ENCODE measurements at places on chromosomes 7 and 10.

GRCh38 chr10:102261842-102262241, 16.5 kb downstream of the GBF1 start:
- no peak for DNase-seq

DNA sequence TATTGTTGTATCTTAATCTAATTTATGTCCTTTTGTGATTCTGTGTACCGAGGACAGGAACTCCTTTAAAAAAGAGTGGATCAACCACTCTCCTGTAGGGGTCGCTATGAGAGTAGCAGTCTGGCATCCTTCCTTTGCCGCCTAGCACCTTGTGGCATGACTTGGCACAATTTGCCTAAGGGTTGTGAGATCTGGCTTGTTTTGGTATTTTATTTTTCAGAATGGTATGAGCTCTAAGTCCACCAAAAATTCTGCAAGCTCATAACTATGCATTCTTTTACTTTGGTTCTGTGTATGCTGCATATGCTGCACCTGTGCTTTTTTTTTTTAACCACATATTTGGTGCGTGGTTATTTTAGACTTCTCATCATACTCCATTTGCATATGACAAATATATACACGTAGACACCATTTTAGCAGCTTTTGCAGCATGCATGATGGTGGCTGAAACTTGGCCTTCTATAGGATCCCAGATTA, 112.8 kb downstream of the CDK14 start:
- peak; percentile 59 for DNase-seq

GRCh38 chr7:71782051-71782450, 630.1 kb downstream of the CALN1 start:
- no peak for DNase-seq

GRCh38 chr7:139116999-139117398, 7.5 kb upstream of the ZC3HAV1 start:
- DNase-seq = no peak

- no peak for DNase-seq
These were observed 491.4 kb downstream of the PLXNA4 start for GRCh38 chr7:132084776-132085388.

- DNase-seq = no peak
These were observed 104.5 kb downstream of the GALNT17 start for GRCh38 chr7:71236230-71237105.

- DNase-seq = no peak
These were observed 166.3 kb upstream of the AHR start for GRCh38 chr7:17131983-17132655.

DNA sequence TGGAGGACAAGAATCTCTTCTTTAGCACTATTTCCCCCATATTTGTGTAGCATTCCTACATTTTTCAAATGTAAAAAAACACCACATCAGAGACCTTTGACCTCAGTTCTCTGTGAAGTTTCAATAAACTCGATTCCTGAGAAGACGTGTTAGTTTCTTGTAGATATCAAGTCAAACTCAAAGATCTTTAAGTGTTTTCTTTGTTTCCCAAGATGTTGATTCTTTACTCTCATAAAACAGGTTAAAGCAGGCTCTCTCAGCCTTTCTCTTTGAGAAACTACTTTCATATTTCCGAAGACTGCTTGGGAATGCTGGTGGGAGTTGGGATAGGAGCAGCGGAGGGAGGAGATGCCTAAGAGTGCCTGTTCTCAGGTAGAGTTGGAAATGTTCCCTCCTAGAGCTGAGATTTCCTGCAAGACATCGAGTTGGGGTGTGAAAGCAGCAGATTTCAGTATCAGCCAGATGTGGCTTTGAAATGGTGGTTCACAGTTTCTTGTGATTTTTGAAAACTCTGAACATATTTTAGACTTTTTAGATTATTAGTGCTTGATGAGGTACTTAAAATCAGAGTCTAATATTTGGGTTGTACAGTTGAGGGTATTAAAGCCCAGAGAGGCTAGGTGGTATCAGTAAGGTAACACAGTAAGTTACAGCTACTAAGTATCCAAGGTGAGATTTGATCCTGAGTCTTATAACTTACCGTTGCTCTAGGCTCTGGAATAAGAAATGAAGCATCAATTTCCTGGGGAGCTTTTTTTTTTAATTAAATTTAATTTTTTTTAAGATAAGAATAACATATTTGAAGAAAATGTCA, 13.9 kb downstream of the ADK start:
- DNase-seq = no peak

DNA sequence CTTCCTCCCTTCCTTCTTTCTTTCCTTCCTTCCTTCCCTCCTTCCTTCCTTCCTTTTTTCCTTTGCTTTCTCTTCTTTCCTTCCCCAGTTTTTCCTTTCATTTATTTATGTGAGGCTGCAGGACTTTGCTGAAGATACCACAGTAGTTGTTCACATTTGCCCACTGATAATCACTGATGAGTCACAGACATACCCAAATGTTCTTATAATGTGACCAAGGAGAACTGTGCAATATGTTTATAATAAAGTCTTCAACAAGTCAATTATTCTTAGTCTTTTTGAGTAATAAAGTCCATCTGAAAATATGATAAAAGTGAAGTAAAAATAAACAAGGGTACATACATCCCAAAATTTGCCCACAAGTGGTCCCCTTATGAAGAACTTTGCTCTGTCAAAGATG, 159.7 kb downstream of the GNAI1 start:
- no peak for DNase-seq

GRCh38 chr10:86290933-86291615, 75.5 kb downstream of the GRID1 start:
- DNase-seq = peak; percentile 38

DNA sequence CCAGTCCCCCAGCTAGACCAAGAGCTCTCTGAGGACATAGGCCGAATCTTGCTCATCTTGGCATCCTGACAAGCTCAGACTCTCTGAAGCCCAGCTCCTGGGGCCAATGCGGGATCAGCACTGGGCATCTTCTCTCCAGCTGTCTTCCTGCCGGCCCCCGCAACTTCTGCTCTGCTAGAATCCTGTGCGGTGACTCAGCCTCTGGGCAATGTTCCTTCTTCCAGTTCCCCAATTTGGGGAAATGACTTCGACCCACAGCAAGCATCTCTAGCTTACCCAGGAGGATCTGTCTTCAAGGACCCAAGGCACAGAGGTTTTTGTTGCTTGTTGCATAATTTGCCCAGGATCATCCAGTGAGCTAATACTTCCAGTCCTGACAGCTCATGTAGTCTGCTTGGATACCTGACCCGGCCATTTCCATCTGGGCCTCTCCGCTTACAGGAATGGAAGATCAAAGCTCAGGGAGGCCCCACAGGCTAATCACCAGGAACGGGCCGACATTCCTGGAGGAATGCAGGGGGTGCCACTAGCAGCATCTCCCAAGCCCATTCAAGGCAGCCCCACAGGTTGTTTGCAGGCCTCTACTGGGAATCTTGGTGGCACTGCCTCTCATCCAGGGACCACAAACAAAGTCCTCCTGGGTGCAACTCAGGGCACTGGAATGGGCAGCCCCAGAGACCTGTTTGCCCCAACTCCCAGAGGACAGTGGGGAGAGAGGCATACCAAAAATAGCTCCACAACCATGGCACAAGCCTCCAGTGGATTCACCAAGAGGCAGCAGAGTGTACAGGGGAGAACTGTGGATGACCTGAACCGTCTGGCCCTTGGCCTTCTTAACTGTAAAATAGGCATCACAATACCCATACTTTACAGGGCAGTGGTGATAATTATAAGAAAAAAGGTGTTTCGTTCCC, 151.9 kb downstream of the NEURL1 start:
- DNase-seq = peak; percentile 86

DNA sequence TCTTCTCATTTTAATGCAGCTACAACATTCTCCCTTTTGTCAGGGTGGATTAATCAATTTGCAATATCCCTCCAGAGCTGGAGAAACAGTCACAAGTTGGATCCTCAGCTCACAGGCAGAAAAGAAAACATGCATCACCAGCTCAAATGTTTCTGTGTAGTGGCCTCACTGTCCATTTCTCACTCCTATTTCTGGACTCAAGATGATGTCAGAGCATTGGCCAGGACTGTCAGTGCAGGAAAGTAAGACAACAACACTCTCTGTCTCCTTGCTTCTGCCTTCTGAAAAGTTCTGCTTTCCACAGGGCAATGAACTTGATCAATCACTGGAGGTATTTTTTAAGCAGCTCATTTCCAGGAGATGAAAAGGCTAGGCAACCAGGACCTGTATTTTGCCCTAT, 8.2 kb upstream of the SVIL start:
- DNase-seq = no peak

- DNase-seq = peak; percentile 68
These were observed 96.8 kb upstream of the PCBD1 start for GRCh38 chr10:70984986-70985722.

DNA sequence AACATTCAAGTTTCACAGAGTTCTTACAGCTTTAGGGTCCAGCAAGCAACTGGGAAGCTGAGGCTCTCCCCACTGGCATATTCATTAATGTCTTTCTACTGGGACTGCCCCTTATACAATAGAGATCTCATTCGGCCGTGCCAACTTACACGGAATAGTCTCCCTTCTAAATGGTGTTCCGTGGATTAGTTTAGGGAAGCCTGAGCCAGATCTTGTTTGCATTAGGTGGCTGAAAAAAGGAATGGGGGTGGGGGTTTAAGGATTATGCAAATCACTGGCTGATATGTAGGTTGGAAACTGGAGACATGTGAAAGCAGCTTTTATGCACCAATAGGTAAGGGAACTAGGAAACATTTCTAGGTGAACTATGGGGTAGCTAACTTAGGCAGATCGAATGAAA, 218.3 kb downstream of the TRIL start:
- no peak for DNase-seq

- DNase-seq = no peak
These were observed 29.5 kb downstream of the MDH2 start for GRCh38 chr7:76077435-76077834.

GRCh38 chr7:4051696-4052095, 630.4 kb upstream of the FOXK1 start:
- DNase-seq = no peak

- DNase-seq = no peak
These were observed 330.3 kb downstream of the AUTS2 start for GRCh38 chr7:69928621-69929020.

DNA sequence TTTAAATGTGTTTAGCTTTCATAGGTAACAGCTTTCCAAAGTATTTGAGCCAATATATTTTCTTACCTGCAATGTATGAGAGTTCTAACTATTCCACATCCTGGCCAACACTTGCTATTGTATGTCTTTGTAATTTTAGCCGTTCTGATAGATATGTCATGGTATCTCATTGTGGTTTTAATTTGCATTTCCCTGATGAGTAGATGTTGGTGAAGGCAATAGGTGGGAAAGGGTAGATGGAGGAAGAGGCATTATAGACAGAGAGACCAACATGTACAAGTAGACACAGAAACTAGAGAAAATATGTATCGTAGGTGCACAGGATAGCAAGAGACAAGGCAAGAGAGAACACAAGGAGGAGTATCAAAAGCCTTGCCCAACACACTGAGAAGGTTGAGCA, 54.8 kb upstream of the CCDC71L start:
- no peak for DNase-seq

- DNase-seq = no peak
These were observed 154.8 kb downstream of the GRID1 start for GRCh38 chr10:86211691-86212390.

- peak; percentile 82 for DNase-seq
These were observed 11.9 kb downstream of the RGR start for GRCh38 chr10:84256510-84257342.

DNA sequence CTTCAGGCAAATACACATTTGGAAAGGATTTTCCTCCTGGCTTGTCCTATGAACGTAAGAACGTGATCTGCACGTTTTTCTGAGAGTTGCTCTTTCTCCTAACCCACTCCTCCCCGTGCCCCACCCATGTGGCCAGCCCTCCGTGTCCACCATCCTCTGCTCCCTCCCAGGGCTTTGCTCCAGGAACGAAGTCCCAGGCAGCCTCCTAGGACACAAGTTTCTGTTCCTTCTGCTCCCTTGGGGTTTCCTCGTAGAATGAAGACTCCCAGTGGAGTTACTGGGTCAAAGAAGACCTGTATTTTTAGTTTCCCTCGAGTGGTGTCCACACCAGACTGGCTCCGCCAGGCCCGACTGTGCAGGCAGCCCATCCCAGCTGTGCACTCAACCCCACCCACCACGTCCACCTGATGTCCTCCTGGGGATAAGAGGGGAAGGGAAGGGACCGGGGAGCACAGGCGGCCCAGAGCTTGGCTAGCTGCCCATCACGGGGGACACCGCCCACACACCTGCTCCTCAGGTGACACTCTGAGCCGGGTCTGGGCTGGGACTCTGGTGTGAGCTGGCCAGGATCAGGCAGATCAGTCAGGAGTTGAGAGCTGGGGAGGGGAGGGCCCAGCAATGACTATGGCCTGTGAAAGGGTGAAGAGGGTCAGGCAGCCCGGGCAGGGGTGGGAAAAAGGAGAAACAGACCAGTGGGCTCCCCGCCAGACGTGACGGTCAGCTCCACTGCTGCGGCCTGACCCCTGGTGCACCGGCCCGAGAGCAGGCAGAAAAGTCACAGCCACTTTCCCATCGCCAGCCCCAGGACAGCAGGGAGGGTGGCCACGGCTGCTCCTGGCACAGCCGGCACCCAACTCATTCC, 54.3 kb upstream of the PPP2R2D start:
- DNase-seq = peak; percentile 41

DNA sequence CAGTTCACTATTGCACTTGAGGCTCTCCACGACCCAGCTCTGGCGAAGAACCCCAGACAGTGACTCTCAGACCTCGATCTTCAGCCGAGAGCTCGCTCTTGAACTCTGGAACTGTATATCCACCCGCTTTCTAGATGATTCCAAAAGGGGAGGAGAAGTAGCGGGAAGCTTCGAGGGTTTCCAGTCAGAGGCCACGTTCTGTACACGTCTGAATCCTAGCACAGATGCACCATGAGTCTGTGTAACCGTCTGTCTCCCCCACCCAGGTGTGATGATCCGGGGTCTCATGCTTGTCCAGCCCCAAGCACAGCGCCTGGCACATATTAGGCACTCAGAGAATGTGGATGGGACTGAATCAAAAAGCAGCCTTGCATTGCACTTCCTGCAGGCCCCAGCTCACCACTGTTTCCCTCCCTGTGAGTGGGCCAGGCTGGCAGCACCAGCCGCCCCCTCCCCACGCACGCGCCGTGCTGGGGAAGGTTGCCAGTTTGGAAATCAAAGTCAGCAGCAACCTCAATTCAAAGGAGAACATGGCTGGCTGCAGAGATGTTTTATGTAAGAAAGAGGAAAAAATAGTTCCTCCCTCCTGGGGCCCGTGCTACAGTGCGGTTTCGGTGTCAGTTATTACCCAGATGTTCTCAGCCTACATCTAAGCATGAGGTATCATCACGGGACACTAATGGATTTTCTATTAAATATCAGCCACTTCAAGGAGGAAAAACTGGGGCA, 5.7 kb downstream of the GRID2IP start:
- DNase-seq = no peak

Measured in islet precursor cell (in vitro differentiated cells).